EH (cell line): ENCODE measurements at places on chromosomes 7 and 10.
A peak's percentile ranks its signal among the peaks of the same experiment; 100 is the strongest.

GRCh38 chr7:27739301-27739908 is 557 bp upstream of the TAX1BP1 start:
- peak; percentile 10 for DNase-seq

- DNase-seq = no peak
These were observed 119.4 kb downstream of the MICU1 start for GRCh38 chr10:72506474-72506873.

DNA sequence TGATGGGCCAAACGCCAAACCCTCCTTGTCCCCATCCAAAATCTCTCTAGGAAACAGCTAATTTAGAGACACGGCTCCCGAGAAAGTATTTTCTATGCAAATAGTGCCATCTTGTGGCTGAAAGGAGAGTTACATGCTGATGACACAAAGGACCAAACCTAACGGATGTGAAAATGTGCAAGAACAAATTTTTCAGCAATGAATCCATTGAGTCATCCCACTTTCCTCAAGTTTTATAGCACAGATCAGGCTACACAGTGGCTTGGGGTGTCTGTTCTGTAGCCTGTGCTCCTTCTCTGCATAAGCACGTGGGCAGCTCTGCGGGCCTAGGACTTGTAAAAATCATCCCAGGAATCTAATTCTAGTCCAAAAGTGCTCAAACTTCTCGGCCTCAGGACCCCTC is 154.8 kb upstream of the PRR15 start:
- peak; percentile 84 for DNase-seq

- no peak for DNase-seq
These were observed 60.9 kb downstream of the MYOF start for GRCh38 chr10:93420944-93421825.

- no peak for DNase-seq
These were observed 656.1 kb upstream of the FOXK1 start for GRCh38 chr7:4025694-4026615.

- DNase-seq = no peak
These were observed 606.8 kb downstream of the PTPRN2 start for GRCh38 chr7:157980774-157981173.

DNA sequence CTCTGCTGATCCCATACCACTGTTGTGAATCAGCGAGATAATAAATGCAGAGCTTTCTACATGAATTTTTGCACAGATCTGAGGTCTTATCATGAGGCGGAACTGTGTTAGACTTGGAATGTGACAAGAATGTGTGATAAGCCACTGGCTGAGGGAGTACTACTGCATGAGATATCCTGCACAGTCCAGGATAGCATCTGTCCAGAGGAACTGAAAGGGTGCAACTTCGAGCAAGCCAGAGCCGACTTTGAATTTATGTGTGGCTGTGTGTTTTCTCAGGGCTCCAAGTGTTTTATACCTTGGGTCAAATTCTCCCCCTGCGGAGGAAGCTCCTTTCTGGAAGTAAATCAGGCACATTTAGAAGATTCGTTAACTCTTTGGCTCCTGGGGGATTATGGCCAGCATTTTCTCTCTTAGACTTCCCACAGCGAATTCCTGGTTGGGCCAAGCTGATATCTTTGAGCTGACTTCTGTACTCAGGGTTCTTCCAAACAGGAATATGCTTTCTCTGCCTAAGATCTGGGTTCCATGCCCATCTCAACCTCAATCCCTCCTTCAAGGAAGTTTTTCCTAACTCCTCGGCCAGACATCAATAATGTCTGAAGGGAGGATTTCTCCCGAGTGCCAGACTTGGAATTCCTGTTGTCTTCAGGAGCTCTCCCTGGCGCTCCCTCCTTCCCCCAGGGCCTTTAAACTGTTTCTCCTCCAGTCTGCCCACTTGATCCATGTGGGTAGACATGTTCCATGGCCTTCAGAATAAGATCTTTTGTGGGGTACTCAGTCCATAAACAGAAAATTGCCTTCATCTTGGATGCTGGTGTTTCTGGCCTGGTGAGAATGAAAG is 2.5 kb upstream of the MEST start:
- peak; percentile 91 for DNase-seq

DNA sequence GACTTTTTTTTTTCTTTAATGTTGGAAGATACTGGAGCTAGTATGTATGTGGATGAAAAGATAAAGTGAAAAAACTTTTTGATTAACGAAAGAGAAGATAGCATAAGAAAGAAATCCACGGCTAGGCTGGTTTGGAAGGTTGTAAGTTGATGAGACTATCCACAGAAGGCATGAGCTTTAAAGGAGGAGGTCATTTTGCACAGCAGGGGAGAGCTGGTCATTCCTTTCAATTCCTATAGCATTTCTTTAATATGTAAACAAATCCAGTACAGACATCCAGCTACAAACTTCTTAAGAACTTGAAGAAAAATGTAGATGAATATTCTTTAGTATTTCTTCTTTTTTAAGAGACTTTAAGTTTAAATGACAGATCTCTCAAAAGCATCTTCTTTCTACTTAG is 281.3 kb downstream of the CACNA2D1 start:
- DNase-seq = peak; percentile 45

DNA sequence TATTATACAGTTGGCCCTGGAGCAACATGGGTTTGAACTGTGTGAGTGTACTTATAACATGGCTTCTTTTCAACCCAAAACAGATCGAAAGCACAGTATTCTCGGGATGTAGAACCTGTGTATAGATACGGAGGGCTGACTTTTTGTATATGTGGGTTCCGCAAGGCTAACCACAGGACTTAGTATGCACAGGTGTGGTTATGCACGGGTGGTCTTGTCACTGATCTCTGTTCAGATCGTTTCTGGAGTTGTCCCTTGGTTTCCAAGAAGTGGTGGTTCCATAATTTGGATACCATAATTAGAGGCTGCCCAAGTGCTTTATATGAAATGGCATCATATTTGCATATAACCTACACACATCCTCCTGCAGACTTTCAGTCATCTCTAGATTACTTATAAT is 10.9 kb upstream of the BHLHA15 start:
- no peak for DNase-seq

GRCh38 chr10:97788552-97789442 is 17.0 kb upstream of the SFRP5 start:
- no peak for DNase-seq

DNA sequence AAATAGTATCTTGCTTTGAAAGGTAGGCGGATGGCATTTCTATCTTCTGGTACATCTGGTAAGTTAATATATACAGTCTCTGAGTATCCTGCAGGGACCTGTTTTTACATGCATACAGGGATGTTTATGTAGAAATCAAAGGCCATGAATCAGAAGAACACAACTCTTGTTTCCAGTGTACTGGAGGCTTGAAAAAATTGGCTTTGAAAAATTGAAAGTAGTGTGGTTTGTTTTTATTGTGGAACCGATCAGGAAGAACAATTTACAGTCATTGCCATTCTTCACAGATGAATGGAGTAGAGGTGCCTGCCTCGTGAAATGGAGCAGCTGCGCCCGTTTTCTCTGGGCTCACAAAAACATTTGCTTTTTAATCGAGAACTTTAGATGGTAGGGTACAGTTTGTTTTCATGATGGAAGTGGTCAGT is 54.0 kb upstream of the RPA3 start:
- no peak for DNase-seq

GRCh38 chr10:80158126-80158525 is 25.6 kb downstream of the PLAC9 start:
- DNase-seq = no peak

GRCh38 chr7:121042195-121042594 is 53.7 kb downstream of the CPED1 start:
- no peak for DNase-seq

GRCh38 chr10:97849687-97850402 is at the start of gene GOLGA7B:
GOLGA7B (plus strand) TSS chr10:97849843; CDS start chr10:97850304, 461 bp downstream.
- peak; percentile 36 for DNase-seq

DNA sequence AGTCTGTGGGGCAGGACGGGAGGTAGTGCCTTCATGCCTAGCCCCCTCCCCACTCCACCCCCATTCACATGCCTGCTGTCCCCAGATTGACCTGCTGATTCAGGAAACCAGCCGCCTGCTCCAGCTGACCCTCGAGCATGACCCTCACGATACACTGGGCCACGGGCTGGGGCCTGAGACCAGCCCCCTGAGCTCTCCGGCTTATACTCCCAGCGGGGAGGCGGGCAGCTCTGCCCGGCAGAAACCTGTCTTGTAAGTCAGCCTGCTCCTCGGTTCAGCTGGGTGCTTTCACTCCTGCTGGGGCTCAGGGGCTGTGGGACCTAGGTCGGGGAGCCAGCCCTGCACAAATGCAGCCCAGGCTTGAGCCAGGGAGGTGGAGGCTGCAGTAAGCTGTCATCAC is 22.4 kb downstream of the LIMK1 start:
- no peak for DNase-seq

GRCh38 chr10:43204943-43205671 is 61.8 kb downstream of the RASGEF1A start:
- peak; percentile 50 for DNase-seq

DNA sequence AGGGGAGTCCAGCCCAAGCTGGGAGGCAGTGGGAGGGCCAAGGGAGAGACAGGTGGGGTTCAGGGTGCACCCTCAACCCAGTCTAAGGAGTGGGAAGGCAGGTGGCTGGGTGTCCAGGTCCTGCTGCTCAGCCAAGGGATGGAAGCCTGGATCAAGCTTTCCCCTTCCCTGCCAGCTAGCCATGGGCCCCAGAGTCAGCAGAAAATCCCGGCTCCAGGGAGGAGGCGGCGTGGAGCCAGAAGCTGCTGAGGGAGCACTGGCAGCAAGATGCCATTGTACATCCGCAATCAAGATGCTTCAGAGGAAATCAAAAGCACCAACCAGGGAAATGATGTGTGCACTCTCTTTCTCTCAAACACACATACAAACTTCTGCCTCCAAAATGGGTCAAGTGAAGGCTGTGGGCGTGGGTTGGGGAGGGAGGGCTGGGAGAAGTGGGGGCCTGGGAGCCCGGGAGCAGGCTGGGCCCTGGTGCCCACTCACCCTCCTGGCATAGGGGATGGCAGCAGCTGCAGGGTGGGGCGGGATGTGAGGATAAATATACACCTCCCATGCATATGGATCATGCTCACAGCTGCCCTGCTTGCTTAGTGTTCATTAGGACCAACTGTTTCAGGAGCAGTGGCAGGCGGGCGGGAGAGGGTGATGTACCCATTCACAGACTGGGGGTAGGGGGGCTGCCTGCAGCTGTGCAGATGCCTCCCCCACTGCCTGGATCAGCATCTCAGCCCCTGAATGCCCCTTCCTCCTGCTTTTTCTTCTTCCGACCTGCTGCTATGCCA is 24.2 kb downstream of the TRIM8 start:
- no peak for DNase-seq

DNA sequence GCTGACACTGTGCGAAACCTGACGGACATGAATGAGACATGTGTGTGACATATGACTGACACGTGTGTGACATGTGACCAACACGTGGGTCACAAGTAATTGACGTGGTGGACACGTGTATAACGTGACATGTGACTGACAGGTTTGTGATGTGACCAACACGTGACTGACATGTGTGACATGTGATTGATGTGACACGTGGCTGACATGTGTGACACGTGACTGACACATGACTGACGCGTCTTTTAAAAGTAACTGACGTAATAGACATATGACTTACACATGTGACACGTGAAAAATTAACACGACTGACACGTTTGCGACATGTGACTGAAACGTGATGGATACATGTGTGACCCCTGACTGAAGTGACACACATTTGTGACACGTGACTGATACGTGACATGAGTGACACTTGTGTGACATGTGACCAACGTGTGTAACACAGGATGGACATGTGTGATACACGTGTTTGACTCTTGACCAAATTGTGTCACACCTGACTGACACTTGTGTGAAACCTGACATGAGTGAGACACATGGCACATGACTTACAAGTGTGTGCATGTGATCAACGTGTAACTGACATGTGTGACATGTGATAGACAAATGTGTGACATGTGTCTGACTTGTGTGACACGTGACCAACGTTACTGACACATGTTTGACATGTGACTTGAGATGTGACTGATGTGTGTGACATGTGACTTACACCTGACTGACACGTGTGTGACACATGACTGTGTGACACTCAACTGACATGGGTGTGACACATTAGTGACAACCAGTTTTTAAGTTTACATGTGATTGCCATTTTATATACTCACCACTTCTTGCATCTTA is 56.9 kb downstream of the ZNF92 start:
- no peak for DNase-seq

GRCh38 chr10:14820775-14821154 is 17.1 kb downstream of the CDNF start:
- DNase-seq = no peak

GRCh38 chr10:73816917-73817729 is 5.7 kb upstream of the NDST2 start:
- DNase-seq = no peak

DNA sequence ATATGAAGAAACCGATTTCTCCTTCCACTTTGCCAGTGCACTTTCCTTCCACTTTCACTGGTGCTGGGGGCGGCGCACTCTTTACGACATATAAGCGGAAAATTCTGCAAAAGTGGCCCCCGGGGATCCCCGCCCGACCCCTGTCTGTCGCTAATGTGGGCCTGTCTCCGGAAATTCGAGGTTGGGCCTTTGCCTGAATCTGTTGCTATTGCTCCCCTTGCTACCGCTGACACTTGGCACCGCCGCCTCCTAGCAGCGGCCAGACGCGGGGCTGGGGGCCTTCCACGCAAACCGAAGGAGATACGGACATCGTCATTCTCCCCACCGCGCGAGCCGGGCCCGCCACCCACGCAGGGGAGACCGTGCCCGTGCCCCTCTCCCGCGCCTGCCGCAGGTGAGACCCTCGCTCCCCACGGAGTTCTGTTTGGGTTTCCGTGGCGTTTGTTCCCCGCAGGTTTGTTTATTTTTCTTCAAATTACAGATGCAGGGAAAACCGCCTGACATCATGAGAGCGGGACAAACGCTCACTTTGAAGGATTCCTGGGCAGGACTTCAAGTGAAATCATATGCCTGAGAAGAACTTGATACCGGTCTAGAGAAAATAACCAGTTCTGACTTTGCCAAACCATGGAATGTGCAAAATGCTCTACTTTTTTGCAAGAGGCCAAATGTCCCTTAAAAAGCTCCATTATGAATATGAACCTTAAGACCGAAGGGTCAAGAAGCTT is 5.0 kb downstream of the TWIST1 start:
- peak; percentile 85 for DNase-seq

DNA sequence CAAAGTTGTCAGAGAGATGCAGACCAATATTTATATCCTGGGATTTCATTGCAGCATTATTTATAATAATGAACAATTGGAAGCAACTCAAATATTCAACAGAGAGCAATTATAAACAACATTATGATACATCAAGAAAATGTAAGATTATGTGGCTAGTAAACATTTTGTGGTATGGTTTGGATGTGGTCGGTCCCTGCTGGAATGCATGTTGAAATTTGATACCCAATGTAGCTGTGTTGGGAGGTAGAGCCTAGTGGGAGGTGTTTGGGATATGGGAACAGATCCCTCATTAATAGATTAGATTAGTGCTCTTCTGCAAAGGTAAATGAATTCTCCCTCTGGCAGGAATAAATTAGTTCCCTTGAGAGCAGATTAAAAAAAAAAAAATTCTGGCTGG is 350.9 kb downstream of the ANKRD30A start:
- DNase-seq = no peak
